ENCODE measurements at places on chromosomes 16 and 17. TPM values are rescaled to one million over a fixed set of nuclear protein-coding genes. Genes with fewer than 3 reads are reported as not detected.

Gene ST6GALNAC2
- 62.2 TPM for total RNA-seq

Gene ALOX12
- total RNA-seq = 3.1 TPM

Gene HCRT
- not detected for total RNA-seq

Gene KCNJ18
- total RNA-seq = not detected

Gene RRAD
- total RNA-seq = 96.6 TPM

Gene EPX
- total RNA-seq = not detected

Gene CTRB2
- total RNA-seq = not detected

Gene CDRT15L2
- not detected for total RNA-seq

Gene METRN
- 132 TPM for total RNA-seq

Gene CHST6
- total RNA-seq = 1.3 TPM

Gene CIITA
- total RNA-seq = 0.07 TPM

Gene PLXDC1
- total RNA-seq = not detected

Gene SLC5A11
- total RNA-seq = not detected

Gene PGS1
- total RNA-seq = 17.1 TPM

Gene ZDHHC1
- 5.3 TPM for total RNA-seq

Gene CCDC200
- not detected for total RNA-seq

Gene YBX2
- total RNA-seq = 0.63 TPM

Gene FHOD1
- 26.4 TPM for total RNA-seq

Gene CDC42EP4
- 37.0 TPM for total RNA-seq

Gene CSH1
- not detected for total RNA-seq

Gene SLC9A5
- total RNA-seq = 0.74 TPM

Gene NECAB2
- 0.42 TPM for total RNA-seq

Gene SLC38A8
- not detected for total RNA-seq

Gene C16orf74
- total RNA-seq = 62.1 TPM
